Stomach (tissue), 19 donors: ENCODE measurements at places on chromosomes 11 and 22.

DNA sequence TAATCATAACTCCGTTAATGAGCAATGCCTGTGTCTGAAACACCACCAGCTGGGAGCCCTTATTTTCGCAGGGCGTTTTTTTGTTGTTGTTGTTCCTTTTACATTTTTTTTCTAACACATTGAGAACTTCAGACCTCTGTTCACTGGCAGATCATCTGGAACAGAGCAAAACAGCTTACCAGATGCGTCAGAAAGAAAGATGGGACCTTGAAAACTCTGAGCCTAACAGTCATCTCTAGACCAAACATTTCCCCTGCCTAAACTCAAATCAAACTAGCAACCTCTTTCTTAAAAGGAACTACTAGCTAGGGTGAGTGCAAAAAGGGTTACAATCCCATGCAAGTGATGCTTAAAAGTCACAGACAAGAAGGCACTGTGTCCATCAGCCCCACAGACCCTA is 93.2 kb downstream of the PLEKHA7 start:
- no peak for DNase-seq
- H3K27me3 ChIP-seq: peaks cover 10% of the 10 kb centered on the region
- H3K4me3 ChIP-seq: no peak overlapping the region
- no peak overlapping the region for H3K27ac ChIP-seq
- peaks cover 43% of the 10 kb centered on the region for H3K4me1 ChIP-seq

DNA sequence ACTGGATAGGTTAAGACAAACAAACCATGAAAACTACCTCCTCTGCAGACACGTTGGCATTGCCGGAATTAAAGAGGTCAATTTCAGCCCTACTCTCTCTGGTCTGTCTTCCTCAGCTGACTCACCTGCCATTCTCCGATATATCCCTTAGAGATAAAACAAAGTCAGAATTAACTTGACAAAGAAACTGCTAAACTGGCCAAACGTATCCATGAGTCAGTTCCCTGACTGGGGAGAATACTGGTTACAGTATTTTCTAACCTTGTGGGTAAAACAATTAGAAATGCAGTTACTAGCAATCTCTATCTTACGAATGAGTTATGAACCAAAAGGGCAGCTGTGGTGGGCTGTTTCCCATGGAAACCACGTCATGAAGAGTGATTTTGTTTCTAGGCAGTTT is 96.2 kb downstream of the RDX start:
- no peaks in the 10 kb centered on the region for H3K36me3 ChIP-seq
- no peak overlapping the region for H3K27ac ChIP-seq
- H3K4me1 ChIP-seq: no peaks in the 10 kb centered on the region
- H3K4me3 ChIP-seq: no peak overlapping the region
- no peaks in the 10 kb centered on the region for H3K27me3 ChIP-seq
- no peak for DNase-seq

DNA sequence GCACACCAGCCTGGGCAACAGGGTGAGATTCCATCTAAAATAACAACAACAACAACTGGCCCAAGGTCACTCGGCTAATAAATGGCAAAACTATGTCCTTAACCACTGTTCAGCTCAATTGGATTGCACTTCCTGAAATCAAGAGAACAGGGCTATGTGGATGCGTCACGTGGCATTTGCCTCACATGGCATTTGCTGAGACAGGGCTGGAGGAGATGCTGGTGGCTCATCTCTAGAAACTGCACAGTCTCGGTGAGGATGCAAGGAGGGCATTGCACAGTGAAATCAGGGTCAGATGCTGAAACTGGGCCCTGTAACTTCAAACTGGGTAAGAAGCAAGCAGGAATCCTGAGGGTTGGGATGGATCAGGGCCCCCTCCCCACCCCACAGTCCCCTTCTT is 171.9 kb downstream of the BUD13 start:
- no peak overlapping the region for H3K4me3 ChIP-seq
- H3K4me1 ChIP-seq: no peaks in the 10 kb centered on the region
- H3K27me3 ChIP-seq: no peaks in the 10 kb centered on the region
- H3K36me3 ChIP-seq: no peaks in the 10 kb centered on the region
- H3K27ac ChIP-seq: no peak overlapping the region
- no peak for DNase-seq

DNA sequence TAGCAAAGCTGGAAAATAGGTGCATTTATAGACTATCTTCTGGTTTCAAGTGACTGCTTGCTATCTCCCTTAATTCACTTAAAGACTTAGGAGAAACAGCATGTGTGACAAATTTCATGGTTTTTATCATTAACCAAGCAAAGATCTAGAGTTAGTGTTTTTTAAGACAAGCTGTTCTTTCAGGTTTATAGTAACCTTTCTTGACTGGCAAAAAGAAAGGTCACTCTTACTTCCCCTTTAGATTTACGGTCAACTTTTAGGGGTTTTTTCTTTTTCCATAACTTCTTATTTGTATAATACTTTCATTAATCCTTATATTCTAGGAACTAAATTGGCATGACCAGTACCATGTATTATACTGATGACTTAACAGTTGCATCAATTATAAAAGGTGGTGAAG is 46.6 kb downstream of the KDM2A start:
- no peaks in the 10 kb centered on the region for H3K27me3 ChIP-seq

- no peaks in the 10 kb centered on the region for H3K27me3 ChIP-seq
- H3K4me3 ChIP-seq: no peak overlapping the region
- H3K27ac ChIP-seq: no peak overlapping the region
- no peaks in the 10 kb centered on the region for H3K36me3 ChIP-seq
- DNase-seq: no peak
These were observed 56.0 kb downstream of the CELSR1 start for GRCh38 chr22:46481386-46481785.

DNA sequence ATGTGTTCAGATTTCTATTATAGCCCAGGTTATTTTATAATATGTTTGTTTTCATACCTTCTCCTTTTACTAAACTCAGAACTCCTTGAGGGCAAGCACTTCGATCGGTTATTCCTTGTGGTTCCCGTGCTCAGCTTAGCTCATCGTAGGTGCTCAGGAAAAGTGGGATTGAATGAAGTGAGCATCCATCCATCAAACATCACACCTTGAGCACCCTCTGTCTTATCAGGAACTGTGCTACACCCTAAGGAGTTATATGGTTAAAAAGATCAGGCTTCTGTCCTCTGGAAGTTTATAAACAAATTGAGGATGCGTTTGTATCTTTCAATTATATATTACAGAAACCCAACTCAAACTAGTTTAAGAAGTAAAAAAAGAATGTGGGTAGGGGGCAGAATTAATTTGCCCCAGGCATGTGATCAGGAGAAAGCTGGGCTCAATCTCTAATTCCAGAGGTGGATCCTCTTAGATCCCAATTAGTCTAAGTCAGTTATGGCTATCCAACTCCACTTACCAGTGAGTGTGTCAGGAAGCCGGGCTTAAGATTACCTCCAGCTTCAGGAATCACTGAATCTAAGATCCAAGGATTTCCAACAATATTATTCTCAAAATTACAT is 59.9 kb upstream of the RRAS2 start:
- no peaks in the 10 kb centered on the region for H3K27me3 ChIP-seq
- no peaks in the 10 kb centered on the region for H3K4me1 ChIP-seq
- no peak for DNase-seq
- H3K27ac ChIP-seq: no peak overlapping the region
- no peak overlapping the region for H3K4me3 ChIP-seq

- H3K27ac ChIP-seq: no peak overlapping the region
- no peaks in the 10 kb centered on the region for H3K4me1 ChIP-seq
These were observed 668.0 kb downstream of the ETS1 start for GRCh38 chr11:127919206-127920000.

GRCh38 chr11:95703049-95703448 is 86.5 kb downstream of the FAM76B start:
- DNase-seq: no peak
- H3K4me3 ChIP-seq: no peak overlapping the region
- no peaks in the 10 kb centered on the region for H3K36me3 ChIP-seq

DNA sequence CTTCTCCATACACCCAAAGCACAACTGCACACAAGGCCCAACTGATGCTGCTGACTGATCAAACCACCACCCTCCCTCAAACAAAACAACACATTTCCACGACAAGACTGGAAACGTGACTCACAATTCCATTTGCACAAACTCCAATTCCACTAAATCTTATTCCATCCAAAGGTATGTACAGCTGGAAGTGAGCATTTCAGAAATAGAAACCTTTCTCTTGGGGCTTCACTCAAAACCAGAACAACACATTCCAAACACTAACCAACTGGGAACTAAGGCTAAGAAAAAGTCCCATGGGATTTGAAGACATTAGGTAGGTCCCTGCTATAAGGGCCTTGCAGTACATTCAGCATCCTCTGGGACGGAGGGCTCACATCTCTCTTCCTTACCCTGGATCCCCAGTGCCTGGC is 19.6 kb downstream of the MORC2 start:
- no peaks in the 10 kb centered on the region for H3K27me3 ChIP-seq
- peaks cover 5% of the 10 kb centered on the region for H3K4me1 ChIP-seq
- H3K36me3 ChIP-seq: peaks cover 41% of the 10 kb centered on the region
- H3K4me3 ChIP-seq: no peak overlapping the region
- H3K27ac ChIP-seq: no peak overlapping the region
- no peak for DNase-seq

- no peak overlapping the region for H3K4me3 ChIP-seq
- DNase-seq: no peak
- H3K27me3 ChIP-seq: no peaks in the 10 kb centered on the region
- H3K4me1 ChIP-seq: peaks cover 26% of the 10 kb centered on the region
- H3K27ac ChIP-seq: peak overlapping the region; percentile 19
- peaks cover 43% of the 10 kb centered on the region for H3K36me3 ChIP-seq
These were observed 46.4 kb downstream of the CD82 start for GRCh38 chr11:44611687-44612434.

DNA sequence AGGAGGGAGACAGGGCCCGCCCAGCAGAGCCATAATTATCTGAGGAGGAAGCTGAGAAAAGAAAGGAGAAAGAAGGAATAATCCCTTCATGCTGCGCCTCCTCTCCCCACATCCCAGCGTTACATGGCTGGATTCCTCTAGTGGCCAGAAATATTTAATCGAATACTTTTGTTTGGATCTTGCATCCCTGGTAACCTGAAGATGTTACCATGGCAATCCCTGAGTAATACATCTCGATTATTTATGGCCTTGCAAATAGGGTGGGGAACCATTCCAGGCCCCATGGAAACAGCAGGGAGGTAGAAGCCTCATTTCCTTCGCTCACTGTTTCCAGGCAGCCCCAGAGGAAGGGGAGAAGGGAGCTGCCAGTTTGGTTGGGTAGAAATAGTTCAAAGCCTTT is 357.7 kb downstream of the BUD13 start:
- H3K36me3 ChIP-seq: no peaks in the 10 kb centered on the region
- peak; percentile 59 for DNase-seq
- no peaks in the 10 kb centered on the region for H3K27me3 ChIP-seq
- no peak overlapping the region for H3K27ac ChIP-seq

- H3K4me1 ChIP-seq: no peaks in the 10 kb centered on the region
- no peak overlapping the region for H3K4me3 ChIP-seq
- no peaks in the 10 kb centered on the region for H3K27me3 ChIP-seq
- DNase-seq: no peak
- peaks cover 9% of the 10 kb centered on the region for H3K36me3 ChIP-seq
These were observed 8.7 kb downstream of the RASD2 start for GRCh38 chr22:35549328-35549727.

DNA sequence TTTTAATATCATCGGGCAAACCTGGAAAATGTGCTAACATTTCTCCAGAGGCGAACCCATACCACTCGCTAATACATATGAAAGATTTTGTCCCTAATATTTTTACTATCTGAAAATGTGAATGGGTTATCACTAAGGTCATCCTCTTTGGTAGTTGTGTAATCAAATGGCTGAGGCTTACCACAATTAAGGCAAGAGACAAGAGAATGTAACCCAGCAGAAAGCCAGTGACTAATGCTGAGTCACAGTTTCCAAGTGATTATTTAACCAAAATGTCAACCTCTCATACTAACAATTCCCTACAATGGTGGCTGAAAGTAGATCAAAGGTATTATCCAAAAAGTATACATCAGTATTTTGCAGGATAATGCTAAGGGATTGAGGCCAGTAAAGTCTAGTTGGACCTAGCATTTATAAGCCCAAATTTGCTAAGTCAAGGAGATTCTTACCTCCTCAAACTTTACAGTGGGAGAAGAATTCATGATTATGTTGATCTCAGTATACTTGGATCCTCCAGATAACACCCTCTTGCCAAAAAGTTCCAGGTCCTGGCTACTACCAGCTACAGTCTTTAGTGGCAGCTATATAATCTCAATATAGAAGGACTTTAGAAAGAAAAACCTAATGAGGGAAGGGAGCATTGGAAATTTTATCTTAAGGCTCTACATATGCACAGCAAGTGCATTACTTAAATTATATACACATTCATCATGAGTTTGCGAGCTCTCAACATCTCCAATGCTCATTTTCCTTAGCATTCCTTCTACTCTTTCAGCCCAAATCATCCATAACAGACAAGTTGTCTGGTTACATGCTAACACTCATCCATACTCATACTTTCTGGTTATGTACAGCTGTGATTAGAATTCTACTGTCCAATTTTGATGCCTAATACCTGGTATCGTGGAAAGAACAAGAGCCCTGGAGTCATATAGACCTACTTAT is 25.4 kb downstream of the SIK3 start:
- no peaks in the 10 kb centered on the region for H3K27me3 ChIP-seq
- H3K36me3 ChIP-seq: no peaks in the 10 kb centered on the region
- H3K27ac ChIP-seq: peak overlapping the region; percentile 17
- no peak for DNase-seq
- peaks cover 42% of the 10 kb centered on the region for H3K4me1 ChIP-seq
- H3K4me3 ChIP-seq: no peak overlapping the region

- no peaks in the 10 kb centered on the region for H3K36me3 ChIP-seq
- peak overlapping the region; percentile 89 for H3K4me3 ChIP-seq
- H3K27ac ChIP-seq: peak overlapping the region; percentile 99
- peak; percentile 61 for DNase-seq
- H3K4me1 ChIP-seq: peaks cover 43% of the 10 kb centered on the region
These were observed 1.7 kb downstream of the PICALM start for GRCh38 chr11:86067009-86067850.

- no peaks in the 10 kb centered on the region for H3K27me3 ChIP-seq
- DNase-seq: peak; percentile 73
- H3K36me3 ChIP-seq: no peaks in the 10 kb centered on the region
- peak overlapping the region; percentile 96 for H3K27ac ChIP-seq
These were observed 5.1 kb downstream of the TOLLIP start for GRCh38 chr11:1304380-1304779.

DNA sequence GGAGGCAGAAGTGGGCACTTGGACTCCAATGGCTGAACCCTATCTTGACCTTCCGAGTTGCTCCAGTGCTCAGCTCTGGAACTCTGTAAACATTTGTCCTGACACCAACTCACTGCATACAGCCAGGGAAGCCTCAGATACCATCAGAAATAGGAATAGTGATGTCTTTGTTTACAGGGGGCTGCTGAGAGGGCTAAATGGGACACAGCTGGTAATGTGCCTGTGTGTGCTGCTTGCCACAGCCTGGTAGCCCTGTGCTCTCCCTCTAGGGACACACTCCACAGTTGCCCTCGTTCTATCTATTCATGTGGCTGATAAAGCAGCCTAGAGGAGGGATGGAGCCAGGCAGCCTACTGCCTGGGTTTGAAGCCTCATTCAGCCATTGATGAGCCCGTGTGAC is 559.8 kb downstream of the MIAT start:
- DNase-seq: no peak
- H3K27ac ChIP-seq: peak overlapping the region; percentile 6
- peaks cover 4% of the 10 kb centered on the region for H3K4me1 ChIP-seq
- H3K4me3 ChIP-seq: no peak overlapping the region
